ENCODE measurements at places on chromosomes 6 and 20. TPM values are rescaled to one million over a fixed set of nuclear protein-coding genes. Genes with fewer than 3 reads are reported as not detected.
A peak's percentile ranks its signal among the peaks of the same experiment; 100 is the strongest.

Gene ENPP1
- 15.7 TPM for total RNA-seq

Gene FILIP1
- 14.4 TPM for total RNA-seq

Gene NKAIN2
- total RNA-seq, result 8.1 TPM

Gene ANGPT4
- total RNA-seq, result 0.63 TPM

Gene BMP5
- 1.2 TPM for total RNA-seq

Gene TBXT
- total RNA-seq, result not detected

Gene ID4
- total RNA-seq, result 69.0 TPM

Gene GNMT
- total RNA-seq, result 2.1 TPM

GRCh38 chr20:19252451-19253120, 40.1 kb downstream of the SLC24A3 start:
- H3K27me3 ChIP-seq, result no peaks in the 10 kb centered on the region
- DNase-seq, result peak; percentile 42

DNA sequence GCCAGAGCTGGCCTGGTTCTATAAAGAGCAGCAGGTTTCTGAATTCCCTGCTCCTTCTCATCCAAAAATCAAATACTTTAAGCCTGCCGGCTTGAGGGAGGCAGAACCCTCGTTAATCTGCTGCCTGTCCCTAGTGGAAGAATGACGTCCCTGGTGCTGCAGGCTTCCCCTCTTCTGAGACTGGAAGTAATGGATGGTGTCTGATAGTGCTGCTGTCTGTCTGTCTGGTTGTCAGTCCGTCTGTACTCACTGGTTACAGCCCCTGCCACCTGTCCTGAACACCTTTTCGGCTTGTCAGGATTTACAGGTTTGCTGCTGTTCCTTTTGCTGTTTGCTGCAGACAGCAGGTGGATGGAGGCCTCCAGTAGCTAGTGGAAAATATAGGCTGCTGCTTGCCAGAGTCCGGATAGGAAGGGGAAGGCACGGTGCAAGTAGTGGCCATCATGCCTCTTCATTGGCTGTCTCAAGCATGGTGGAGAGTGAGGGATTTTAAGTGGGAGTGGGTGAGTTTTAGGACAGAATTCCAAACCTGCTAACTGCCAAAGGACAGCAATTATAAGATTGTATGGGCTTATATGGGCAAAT, 2.5 kb downstream of the RIMS1 start:
- H3K36me3 ChIP-seq, result no peaks in the 10 kb centered on the region
- no peaks in the 10 kb centered on the region for H3K4me1 ChIP-seq
- no peak overlapping the region for H3K27ac ChIP-seq
- DNase-seq, result no peak
- no peak overlapping the region for H3K4me3 ChIP-seq

DNA sequence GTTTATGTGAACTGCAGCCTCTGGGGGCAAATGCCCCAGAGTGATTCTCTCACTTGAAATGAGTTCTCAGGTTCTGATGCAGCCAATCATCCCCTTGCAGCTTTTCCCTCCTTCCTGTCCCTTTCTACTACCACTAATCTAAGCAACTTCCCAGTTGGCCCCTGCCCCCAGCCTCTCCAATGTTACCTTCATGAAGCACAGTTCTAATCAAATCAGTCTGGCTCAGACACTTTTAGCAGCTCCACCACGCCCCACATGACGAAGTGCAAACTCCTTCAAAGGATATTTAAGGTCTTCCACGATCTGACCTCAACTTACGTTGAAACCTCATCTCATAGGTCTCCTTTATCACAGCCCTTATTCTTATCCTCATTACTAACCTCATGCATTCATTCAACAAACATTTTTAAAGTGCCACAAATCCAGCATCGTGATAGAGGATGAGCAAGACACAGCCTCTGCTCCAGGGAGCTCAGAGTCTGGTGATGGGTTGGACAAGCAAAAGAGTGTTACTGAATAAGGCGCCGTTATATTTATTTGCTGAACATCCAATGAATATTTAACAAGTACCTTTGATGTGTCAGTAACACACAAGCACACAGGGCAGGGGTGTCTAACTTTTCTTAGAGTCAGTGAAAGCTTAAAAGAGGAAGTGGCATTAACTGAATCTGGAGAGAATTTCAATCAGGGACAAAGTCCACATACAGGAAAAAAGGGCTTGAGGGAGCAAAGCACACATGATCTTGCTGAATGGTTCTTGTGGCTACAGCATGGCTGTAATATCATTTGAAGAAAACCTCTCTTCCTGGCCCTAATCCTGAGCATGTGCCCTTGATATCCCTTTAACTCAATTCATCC, 20.4 kb upstream of the DTNBP1 start:
- H3K4me1 ChIP-seq, result no peaks in the 10 kb centered on the region
- H3K36me3 ChIP-seq, result no peaks in the 10 kb centered on the region
- DNase-seq, result no peak
- no peak overlapping the region for H3K27ac ChIP-seq
- no peaks in the 10 kb centered on the region for H3K27me3 ChIP-seq

DNA sequence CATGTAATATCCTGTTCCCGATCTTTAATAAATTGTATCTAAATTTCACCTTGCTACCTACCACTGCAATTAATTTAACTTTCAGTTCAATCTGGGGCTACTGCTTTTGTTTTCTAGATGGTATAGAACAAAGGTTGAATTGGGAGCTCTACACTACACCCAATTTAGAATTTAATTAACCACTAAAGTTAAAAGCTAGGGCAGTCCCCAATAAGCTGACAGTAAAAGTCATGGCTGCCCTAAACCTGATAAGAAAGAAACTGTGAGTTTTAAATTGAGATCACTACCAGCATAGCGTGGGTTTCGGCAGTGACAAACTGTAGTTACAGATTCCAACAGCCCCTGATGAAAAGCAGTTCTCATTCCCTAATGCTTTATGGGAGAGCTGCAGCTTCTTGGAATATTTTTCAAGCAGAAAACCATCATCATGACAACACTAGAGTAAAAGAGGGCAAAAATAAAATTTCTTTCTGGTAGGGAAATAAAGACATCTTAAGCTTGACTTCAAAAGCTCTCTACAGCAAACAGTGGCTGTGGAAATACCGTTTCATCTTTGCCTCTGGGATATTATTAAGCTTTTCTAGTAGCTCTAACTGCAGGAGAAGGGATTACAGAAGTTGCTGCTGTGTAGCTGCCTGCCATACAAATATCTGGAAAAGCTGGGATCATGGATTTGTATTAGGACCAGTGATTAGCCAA, 1372.1 kb downstream of the EPHA7 start:
- H3K27me3 ChIP-seq, result no peaks in the 10 kb centered on the region
- no peak overlapping the region for H3K27ac ChIP-seq
- DNase-seq, result no peak
- H3K4me1 ChIP-seq, result no peaks in the 10 kb centered on the region
- no peak overlapping the region for H3K4me3 ChIP-seq

- H3K4me1 ChIP-seq, result no peaks in the 10 kb centered on the region
- no peak for DNase-seq
- H3K27ac ChIP-seq, result no peak overlapping the region
These were observed 9.5 kb upstream of the PAQR8 start for GRCh38 chr6:52352239-52353018.

GRCh38 chr20:37236462-37236861, 25.2 kb downstream of the GHRH start:
- peaks cover 2% of the 10 kb centered on the region for H3K36me3 ChIP-seq
- H3K4me1 ChIP-seq, result no peaks in the 10 kb centered on the region
- no peak overlapping the region for H3K4me3 ChIP-seq
- H3K27me3 ChIP-seq, result no peaks in the 10 kb centered on the region
- DNase-seq, result no peak
- no peak overlapping the region for H3K27ac ChIP-seq

GRCh38 chr20:20895537-20895936, 183.1 kb upstream of the RALGAPA2 start:
- DNase-seq, result no peak
- no peaks in the 10 kb centered on the region for H3K36me3 ChIP-seq
- peaks cover 8% of the 10 kb centered on the region for H3K4me1 ChIP-seq

- H3K4me1 ChIP-seq, result no peaks in the 10 kb centered on the region
- no peak overlapping the region for H3K4me3 ChIP-seq
These were observed 22.4 kb upstream of the PBOV1 start for GRCh38 chr6:138240476-138241245.

GRCh38 chr6:139174961-139175360, 40.1 kb downstream of the HECA start:
- no peaks in the 10 kb centered on the region for H3K4me1 ChIP-seq
- H3K27me3 ChIP-seq, result no peaks in the 10 kb centered on the region
- H3K4me3 ChIP-seq, result no peak overlapping the region
- peaks cover 65% of the 10 kb centered on the region for H3K36me3 ChIP-seq
- H3K27ac ChIP-seq, result no peak overlapping the region

DNA sequence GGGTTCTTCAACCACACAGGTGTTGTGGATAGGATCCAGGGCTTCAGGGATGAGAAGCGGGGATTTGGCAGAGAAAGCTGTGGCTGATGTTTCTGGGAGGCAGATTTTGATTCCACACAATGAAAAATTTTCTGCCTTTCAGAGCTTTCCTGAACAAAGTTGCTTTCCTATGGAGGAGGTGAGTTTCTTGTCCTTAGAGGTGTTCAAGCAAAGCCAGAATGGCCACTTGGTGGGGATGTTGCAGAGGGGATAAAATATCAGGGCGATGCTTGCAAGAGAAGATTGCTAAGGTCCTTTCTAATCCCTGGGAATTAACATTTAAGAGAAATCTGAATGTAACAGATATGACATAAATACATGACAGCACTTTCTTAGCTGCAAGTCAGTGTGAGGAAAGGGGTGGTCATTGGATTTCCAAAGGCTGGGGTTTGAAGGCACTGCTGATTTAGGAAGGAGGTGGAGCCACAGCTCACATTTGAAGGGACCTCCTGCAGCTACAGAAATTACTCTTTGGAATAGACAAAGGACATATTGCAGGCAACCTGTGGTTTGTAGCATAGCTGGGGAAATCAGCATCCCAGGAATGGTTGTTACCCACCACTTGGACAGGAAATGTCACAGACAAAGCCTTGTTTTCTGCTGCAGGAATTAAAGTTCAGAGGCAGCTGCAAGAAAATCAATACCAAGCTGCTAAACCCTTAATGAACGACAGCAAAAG, 271.1 kb upstream of the CHD6 start:
- H3K4me1 ChIP-seq, result no peaks in the 10 kb centered on the region
- H3K27me3 ChIP-seq, result no peaks in the 10 kb centered on the region
- no peak overlapping the region for H3K27ac ChIP-seq

- no peak overlapping the region for H3K4me3 ChIP-seq
- no peak overlapping the region for H3K27ac ChIP-seq
- DNase-seq, result no peak
- no peaks in the 10 kb centered on the region for H3K27me3 ChIP-seq
- no peaks in the 10 kb centered on the region for H3K4me1 ChIP-seq
- H3K36me3 ChIP-seq, result peaks cover 72% of the 10 kb centered on the region
These were observed 66.1 kb downstream of the B4GALT5 start for GRCh38 chr20:49647550-49647949.

GRCh38 chr6:87736809-87737540, 34.9 kb upstream of the AKIRIN2 start:
- H3K4me3 ChIP-seq, result no peak overlapping the region
- no peaks in the 10 kb centered on the region for H3K36me3 ChIP-seq
- no peaks in the 10 kb centered on the region for H3K27me3 ChIP-seq
- no peak for DNase-seq
- no peak overlapping the region for H3K27ac ChIP-seq

- H3K36me3 ChIP-seq, result no peaks in the 10 kb centered on the region
- H3K4me3 ChIP-seq, result no peak overlapping the region
- no peak for DNase-seq
- peaks cover 14% of the 10 kb centered on the region for H3K4me1 ChIP-seq
These were observed 29.5 kb downstream of the TOP1 start for GRCh38 chr20:41057999-41058673.

GRCh38 chr6:138772596-138773176, 883 bp upstream of the CCDC28A start:
- H3K27me3 ChIP-seq, result no peaks in the 10 kb centered on the region
- no peaks in the 10 kb centered on the region for H3K4me1 ChIP-seq
- peak overlapping the region; percentile 95 for H3K27ac ChIP-seq
- DNase-seq, result no peak

DNA sequence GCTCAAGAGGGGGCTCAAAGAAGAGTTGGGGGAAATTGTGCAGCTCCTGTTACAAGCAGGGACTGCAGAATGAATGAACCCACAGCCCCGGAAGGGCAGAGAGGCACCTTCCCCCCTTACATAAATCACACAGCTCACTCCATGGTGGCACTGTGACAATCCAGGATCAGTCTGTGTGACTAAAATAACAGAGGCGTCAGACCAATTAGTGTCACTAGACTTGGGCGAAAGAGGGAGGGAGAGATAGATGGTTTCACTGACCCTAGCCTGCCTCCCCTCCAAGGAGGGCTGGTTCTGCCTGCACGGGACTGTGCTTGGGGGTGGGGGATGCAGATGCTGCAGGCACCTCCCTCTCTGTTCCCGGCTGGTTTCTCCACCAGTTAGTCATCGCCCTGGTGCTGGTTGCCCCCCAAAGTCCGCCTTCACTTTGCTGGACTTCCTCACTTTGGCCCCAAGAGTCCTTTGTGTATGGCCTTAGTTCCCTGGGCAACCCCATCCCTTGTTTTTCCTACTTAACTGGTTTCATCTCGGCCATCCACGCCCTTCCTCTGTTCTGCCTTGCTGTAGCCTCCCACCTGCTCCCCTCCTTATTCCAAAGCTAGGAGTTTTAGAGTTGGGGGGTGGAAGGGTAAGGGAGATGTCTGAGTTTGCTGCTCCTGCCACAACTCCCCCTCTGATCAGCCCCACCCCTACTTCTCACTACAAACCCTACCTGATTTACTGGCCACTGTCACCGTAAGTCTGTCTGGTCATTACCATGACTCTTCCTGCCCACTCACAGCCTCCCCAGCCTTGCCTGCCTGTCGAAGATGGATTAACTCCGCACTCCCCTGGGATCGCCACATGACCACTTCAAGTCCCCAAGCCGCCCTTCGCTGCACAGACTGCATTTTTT, 17.7 kb downstream of the CCDC167 start:
- no peaks in the 10 kb centered on the region for H3K36me3 ChIP-seq
- H3K27me3 ChIP-seq, result no peaks in the 10 kb centered on the region
- no peak overlapping the region for H3K4me3 ChIP-seq
- no peak overlapping the region for H3K27ac ChIP-seq
- H3K4me1 ChIP-seq, result no peaks in the 10 kb centered on the region

GRCh38 chr6:162681447-162681846, 46.1 kb downstream of the PRKN start:
- H3K4me1 ChIP-seq, result peaks cover 11% of the 10 kb centered on the region
- DNase-seq, result no peak
- no peak overlapping the region for H3K27ac ChIP-seq
- no peak overlapping the region for H3K4me3 ChIP-seq
- no peaks in the 10 kb centered on the region for H3K27me3 ChIP-seq
- no peaks in the 10 kb centered on the region for H3K36me3 ChIP-seq

GRCh38 chr6:111230351-111231089, 143.2 kb downstream of the SLC16A10 start:
- H3K4me3 ChIP-seq, result no peak overlapping the region
- H3K36me3 ChIP-seq, result no peaks in the 10 kb centered on the region
- no peaks in the 10 kb centered on the region for H3K27me3 ChIP-seq
- no peak overlapping the region for H3K27ac ChIP-seq
- no peak for DNase-seq
- no peaks in the 10 kb centered on the region for H3K4me1 ChIP-seq

GRCh38 chr6:139758209-139758611, 383.8 kb upstream of the CITED2 start:
- no peaks in the 10 kb centered on the region for H3K36me3 ChIP-seq
- no peak overlapping the region for H3K4me3 ChIP-seq
- H3K27me3 ChIP-seq, result no peaks in the 10 kb centered on the region
- DNase-seq, result peak; percentile 41

- no peaks in the 10 kb centered on the region for H3K27me3 ChIP-seq
- no peak overlapping the region for H3K27ac ChIP-seq
- H3K4me3 ChIP-seq, result no peak overlapping the region
- no peaks in the 10 kb centered on the region for H3K4me1 ChIP-seq
These were observed 310.4 kb downstream of the HAO1 start for GRCh38 chr20:7629880-7630279.
